ENCODE measurements at places on chromosomes 2 and 18.

GRCh38 chr2:98438190-98439133 lies 6.2 kb upstream of the INPP4A start:
- no peak for DNase-seq

GRCh38 chr18:36465276-36465675 lies 167.8 kb downstream of the FHOD3 start:
- no peak for DNase-seq

GRCh38 chr2:208074610-208075356 lies 49.5 kb upstream of the PLEKHM3 start:
- DNase-seq = no peak

GRCh38 chr2:10901160-10901939 lies 10.4 kb upstream of the KCNF1 start:
- DNase-seq = no peak
